ENCODE measurements at places on chromosomes 11 and 22.

DNA sequence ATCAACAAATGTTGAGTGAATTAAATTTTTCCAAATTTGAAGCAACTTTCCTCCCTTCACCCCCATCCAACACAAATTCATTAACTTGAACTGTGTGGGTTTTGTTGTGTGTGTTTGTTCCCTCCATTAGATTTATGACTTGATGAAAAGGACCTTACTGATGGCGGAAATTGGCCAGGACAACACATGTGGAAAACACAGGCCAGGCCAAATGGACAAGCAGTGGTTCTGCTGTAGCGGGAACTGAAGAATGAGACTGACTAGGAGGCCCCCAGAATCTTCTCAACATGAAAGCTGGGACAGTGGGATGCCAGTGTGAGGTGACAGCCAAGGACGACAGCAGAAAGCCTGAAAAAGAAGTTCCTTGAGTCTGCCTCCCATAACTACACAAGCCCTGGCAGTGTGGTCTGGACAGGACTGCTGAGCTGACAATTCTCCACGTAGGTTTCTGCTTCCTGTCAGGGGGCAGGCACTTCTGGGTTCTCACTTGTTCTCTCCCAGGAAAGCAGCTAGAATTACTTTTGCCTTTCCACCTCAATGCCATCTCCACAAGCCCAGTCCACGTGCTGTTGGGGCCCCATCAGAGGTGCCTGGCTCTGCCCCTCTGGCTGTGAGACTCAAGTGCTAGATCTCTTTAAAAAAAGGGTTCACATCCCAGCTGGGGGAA lies 94.3 kb downstream of the ETS1 start:
- no peak for DNase-seq

DNA sequence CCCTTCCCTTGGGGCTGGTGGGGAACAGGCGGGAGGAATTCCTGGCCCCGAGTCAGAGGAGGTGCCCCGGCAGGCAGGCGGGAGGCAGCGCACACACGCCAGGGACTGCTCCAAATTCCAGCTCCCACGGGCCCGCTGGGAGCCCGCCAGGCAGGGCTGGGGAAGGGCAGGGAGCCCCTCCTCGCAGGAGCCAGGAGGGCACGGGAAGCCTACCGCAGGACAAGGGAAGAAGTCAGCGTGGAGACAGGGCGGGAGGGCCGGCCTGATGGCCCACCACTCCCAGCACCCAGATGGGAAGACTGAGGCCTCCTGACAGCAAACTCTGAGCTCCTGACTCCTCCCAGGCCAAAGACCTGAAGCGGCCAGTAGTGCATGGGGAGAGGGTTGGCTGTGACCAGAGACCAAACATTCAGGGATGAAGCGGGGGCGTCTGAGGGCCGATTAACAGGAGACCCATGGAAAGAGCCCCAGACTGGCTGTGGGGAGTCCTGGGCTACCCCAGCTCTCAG lies 22.4 kb downstream of the RPL3 start:
- no peak for DNase-seq

- peak; percentile 71 for DNase-seq
Observed at GRCh38 chr11:132064987-132065620, 694.7 kb downstream of the NTM start.

GRCh38 chr11:112548641-112549040 lies 288.0 kb upstream of the PLET1 start:
- no peak for DNase-seq

GRCh38 chr11:2518983-2519340 lies 74.2 kb downstream of the KCNQ1 start:
- DNase-seq = no peak

- DNase-seq = no peak
Observed at GRCh38 chr22:38348751-38349496, 31.7 kb upstream of the CSNK1E start.

GRCh38 chr11:111694851-111695250 lies 71.3 kb downstream of the PPP2R1B start:
- no peak for DNase-seq

- DNase-seq = no peak
Observed at GRCh38 chr22:50072167-50072555, 13.1 kb downstream of the MLC1 start.

DNA sequence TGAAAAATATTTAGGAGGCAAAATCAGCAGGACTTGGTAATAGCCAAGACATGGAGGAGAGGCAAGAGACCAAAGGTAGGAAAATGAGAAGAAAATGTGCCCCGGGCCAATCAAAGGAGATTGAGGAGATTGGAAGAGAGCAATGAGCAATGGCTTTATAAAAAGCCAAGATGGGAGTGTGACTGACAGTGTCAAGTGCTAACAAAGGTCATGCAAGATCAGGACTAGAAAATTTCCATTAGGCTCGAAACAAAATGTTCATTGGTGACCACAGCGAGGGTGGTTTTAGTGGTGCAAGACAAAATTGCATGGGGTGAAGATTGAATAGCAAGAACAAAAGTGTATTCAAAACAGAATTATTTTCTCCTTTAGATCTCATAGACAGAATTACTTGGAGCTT lies 45.2 kb upstream of the TBCEL start:
- no peak for DNase-seq

Measured in retinal pigment epithelial cell (primary cell).